ENCODE measurements at places on chromosomes 16 and 17. TPM values are rescaled to one million over a fixed set of nuclear protein-coding genes. Genes with fewer than 3 reads are reported as not detected.
A peak's percentile ranks its signal among the peaks of the same experiment; 100 is the strongest.

DNA sequence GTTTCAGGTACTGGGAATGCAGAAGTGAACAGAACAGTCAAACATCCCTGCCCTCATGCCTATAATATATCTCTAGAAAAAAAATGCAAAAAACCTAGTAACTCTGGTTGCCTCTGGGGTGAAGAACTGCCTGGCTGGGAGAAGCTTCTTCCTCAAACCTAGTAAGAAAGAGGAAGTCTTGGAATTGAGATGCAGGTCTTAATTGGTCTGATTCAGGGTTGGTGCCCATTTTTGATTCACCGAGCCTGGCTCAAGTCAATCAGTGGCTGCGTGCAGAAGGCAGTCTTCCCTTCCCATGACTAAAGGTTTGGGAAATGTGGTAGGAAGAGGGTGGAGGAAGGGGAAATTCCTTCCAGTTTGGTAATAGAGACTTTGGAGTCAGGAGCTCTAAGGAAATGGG lies 22.4 kb downstream of the CDRT15 start:
- H3K27me3 ChIP-seq, result no peaks in the 10 kb centered on the region
- peaks cover 5% of the 10 kb centered on the region for H3K36me3 ChIP-seq
- DNase-seq, result no peak

GRCh38 chr17:15952048-15952532 lies 7.2 kb downstream of the ADORA2B start:
- H3K27ac ChIP-seq, result no peak overlapping the region
- H3K27me3 ChIP-seq, result no peaks in the 10 kb centered on the region
- no peaks in the 10 kb centered on the region for H3K36me3 ChIP-seq
- DNase-seq, result no peak
- H3K4me3 ChIP-seq, result no peak overlapping the region
- H3K4me1 ChIP-seq, result peaks cover 13% of the 10 kb centered on the region

- no peak for DNase-seq
- H3K27ac ChIP-seq, result no peak overlapping the region
- H3K36me3 ChIP-seq, result peaks cover 95% of the 10 kb centered on the region
- no peaks in the 10 kb centered on the region for H3K4me1 ChIP-seq
Observed at GRCh38 chr16:84088695-84089395, 27.9 kb downstream of the MBTPS1 start.

DNA sequence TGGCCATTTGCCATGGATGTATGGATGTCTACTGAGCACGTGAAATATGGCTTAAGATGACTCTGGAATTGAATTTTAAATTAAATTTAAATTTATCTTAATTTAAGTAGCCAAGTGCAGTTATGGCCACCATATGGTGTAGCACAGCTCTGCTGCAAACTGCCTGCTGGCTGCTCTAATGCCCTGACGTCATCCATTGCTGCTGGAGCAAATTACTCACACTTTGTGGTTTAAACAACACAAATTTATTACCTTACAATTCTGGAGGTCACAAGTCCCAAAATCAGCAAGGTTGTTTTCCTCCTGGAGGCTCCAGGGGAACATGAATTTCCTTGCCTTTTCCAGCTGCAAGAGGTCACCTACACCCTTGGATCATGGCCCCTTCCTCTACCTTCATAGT lies 679.3 kb upstream of the EEF2KMT start:
- no peaks in the 10 kb centered on the region for H3K4me1 ChIP-seq
- H3K27ac ChIP-seq, result no peak overlapping the region
- no peak for DNase-seq
- H3K27me3 ChIP-seq, result no peaks in the 10 kb centered on the region

GRCh38 chr17:80844418-80844990 lies 147.1 kb upstream of the CHMP6 start:
- H3K4me3 ChIP-seq, result no peak overlapping the region
- H3K4me1 ChIP-seq, result no peaks in the 10 kb centered on the region
- DNase-seq, result peak; percentile 37
- H3K27ac ChIP-seq, result no peak overlapping the region

DNA sequence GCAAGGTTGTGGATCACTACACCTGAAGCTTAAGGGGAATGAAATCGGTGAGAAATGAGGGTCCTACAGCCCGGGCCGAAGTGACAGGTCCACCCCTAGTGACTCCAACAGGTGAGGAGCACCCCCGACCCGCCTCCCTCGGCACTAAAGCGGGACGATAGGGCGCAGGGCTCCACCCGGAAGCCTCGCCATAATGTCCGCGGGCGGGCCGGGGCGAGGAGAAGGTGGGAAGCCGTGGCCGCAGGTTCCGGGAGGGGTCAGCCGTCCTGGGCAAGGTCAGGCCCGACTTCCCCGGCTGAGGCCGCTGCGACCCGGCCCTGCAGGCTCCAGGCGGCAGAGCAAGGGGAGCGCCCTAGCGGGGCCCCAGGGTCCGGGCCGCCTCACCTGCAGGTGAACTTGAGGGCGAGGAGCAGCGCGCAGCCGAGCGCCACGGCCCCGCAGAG lies 543 bp downstream of the TXNDC11 start:
- no peaks in the 10 kb centered on the region for H3K27me3 ChIP-seq
- peaks cover 18% of the 10 kb centered on the region for H3K36me3 ChIP-seq
- H3K4me1 ChIP-seq, result peaks cover 46% of the 10 kb centered on the region

DNA sequence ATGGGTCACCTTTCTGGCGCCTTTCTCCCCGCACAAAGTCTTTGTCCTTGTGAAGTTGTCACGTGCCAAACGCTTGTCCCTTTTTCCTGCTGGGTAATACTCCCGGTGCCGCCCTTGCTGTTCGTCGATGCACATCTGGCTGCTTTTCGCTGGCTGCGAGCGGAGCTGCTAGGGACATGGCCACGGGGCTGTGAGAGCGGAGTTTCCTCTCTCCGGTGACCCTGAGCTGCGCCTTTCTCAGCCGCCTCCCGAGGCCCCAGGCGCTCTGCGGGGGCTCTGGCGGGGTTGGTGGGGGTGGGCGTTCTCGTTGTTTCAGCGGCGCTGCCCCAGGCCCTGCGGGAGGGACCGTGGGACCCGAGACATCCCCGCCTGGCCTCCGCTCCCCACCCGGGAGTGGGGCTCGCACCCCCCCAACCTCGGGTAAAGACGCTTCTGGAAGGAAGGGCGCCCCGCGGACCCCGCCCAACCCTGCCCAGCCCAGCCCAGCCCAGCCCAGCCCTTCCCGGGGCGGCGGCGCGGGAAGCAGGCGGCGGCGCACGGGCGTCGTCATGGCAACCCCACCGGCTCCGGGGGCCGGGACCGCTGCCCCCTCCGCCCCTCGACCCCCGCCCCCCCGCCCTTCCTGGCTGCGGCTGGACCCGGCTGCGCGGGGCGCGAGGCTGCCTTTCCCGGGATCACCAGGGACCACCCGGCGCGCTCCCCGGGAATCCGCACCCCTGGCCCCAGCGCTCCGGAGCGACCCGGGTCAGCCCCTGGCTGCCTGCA lies 12.3 kb downstream of the CHMP6 start:
- peaks cover 14% of the 10 kb centered on the region for H3K36me3 ChIP-seq
- H3K27ac ChIP-seq, result no peak overlapping the region
- H3K4me1 ChIP-seq, result peaks cover 21% of the 10 kb centered on the region
- peaks cover 34% of the 10 kb centered on the region for H3K27me3 ChIP-seq
- peak; percentile 47 for DNase-seq

DNA sequence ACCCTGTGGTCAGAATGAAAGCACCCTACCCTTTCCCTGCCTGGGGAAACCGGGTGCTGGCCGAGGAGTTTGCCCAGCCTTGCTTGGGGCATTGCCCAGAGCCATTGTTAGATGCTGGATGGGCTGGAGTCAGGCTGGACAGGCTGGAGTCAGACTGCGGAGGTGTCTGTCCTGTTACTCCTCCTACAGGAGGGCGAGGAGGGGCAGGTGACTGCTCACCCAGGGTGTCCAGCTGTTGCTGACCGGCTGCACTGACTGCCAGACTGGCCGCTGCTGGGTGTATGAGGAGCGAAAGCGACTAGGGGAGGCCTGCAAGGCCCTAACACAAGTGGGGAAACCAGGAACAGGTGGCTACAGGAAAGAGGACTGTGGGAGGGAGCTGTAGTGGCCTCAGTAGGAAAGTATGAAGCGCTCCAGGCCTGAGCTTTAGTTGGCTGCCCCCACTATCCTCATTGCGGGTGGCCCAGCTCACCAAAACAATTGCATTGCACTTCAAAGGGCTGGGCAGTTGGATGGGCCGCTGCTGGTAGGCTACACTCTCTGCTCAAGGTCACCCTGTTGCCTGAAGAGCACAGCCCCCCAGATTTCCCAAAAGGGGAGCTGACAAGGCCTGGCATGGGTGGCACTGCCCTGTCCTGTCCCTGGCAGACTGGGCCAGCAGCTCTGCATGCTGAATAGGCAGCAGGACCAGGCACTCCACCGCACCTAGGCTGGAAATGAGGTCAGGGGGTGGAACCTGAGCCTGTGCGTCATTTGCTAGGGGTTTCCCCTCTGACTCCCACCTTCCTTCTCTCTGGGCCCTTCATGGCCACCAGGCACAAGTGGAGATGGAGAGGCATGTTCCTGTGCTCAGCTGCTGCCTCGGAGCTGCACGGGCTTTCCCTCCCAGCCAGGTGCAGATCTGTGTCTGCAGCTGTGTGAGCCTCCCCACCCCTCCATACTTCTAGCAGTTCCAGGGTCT lies 18.4 kb downstream of the LDHD start:
- DNase-seq, result peak; percentile 62
- peaks cover 8% of the 10 kb centered on the region for H3K36me3 ChIP-seq
- peak overlapping the region; percentile 77 for H3K27ac ChIP-seq
- peaks cover 47% of the 10 kb centered on the region for H3K4me1 ChIP-seq
- H3K27me3 ChIP-seq, result no peaks in the 10 kb centered on the region

- no peaks in the 10 kb centered on the region for H3K27me3 ChIP-seq
- DNase-seq, result peak; percentile 89
- H3K4me1 ChIP-seq, result peaks cover 50% of the 10 kb centered on the region
- H3K36me3 ChIP-seq, result peaks cover 15% of the 10 kb centered on the region
- H3K27ac ChIP-seq, result peak within 1 kb of the TSS; percentile 41
Observed at GRCh38 chr16:2147981-2148671, at the start of gene RAB26. Gene RAB26, plus strand, starts transcription at chr16:2148625. Its CDS starts 159 bp downstream, at chr16:2148784.

DNA sequence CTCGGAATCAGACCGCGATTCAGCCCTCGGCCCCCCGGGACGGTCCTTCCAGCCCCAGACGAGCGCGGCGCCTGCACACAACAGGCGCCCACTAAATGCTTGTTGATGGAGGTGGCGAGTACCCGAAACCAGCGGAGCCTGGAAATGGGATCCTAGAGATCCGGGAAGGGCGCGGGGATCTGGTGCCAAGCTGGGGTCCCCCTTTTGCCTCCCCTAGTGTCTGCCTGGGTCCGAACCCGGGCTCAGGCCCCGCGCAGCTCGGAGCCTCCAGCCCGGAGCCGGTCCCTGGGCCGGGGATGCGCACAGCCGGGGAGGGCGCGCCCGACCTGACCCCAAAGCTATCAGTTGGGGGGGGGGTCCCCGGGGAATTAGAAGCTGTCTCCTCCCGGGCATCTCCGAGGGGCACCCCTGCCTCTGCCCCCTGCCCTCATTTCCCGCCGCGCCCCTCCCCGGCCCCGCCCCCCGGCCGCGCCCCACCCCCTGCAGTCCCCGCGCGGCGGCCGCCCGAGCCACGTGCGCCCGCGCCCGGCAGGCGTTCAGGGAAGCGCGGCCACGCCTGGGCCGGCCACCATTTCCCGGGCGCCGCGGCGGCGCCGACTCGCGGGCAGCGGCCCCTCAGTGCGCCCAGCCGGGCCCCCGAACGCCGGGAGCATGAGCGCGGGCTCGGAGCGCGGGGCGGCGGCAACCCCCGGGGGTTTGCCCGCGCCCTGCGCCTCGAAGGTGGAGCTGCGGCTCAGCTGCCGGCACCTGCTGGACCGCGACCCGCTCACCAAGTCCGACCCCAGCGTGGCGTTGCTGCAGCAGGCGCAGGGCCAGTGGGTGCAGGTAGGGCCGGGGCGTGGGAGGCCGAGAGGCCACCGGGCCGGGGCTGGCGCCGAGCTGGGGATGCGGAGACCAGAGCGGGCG lies at the start of gene CPNE7:
Gene CPNE7, plus strand, starts transcription at position 512 of the 906 bp plus-strand sequence. Its CDS starts 140 bp downstream, at position 652.
- H3K4me1 ChIP-seq, result peaks cover 13% of the 10 kb centered on the region
- no peak within 1 kb of the TSS for H3K27ac ChIP-seq
- no peaks in the 10 kb centered on the region for H3K36me3 ChIP-seq
- no peak for DNase-seq

DNA sequence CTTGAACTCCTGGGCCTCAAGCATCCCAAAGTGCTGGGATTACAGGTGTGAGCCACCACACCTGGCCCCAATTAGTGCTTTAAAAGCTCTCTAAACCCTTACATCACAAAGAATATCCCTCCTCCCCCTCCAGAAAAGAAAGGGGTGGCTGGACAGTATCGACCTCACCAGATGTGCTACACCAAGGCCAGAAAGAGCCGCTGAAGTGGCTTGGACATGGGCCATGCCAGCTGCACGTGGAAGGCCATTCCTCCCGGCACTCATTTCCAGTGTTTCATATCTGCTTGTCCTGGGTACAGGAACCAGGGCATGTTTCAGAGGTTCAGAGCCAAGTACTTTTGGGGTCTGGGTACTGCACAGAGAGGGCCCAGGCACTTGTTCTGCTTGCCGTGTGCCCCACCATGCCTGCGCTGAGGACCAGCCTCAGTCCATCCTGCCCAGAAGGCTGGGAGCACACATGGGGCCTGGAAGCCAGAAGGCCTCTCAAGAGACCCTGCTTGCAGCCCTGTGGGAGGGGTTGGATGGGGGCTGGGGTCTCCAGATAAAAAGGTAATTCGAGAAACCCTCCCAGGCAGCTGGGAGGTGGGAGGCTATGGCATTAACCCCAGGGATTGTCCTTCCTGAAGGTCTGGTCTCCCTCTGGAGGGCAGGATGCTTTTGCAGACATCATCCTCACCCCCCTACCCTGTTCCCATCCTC lies 3.5 kb upstream of the SRRM2 start:
- DNase-seq, result peak; percentile 28
- H3K4me1 ChIP-seq, result peaks cover 7% of the 10 kb centered on the region
- H3K4me3 ChIP-seq, result no peak overlapping the region
- H3K36me3 ChIP-seq, result no peaks in the 10 kb centered on the region
- H3K27me3 ChIP-seq, result no peaks in the 10 kb centered on the region

DNA sequence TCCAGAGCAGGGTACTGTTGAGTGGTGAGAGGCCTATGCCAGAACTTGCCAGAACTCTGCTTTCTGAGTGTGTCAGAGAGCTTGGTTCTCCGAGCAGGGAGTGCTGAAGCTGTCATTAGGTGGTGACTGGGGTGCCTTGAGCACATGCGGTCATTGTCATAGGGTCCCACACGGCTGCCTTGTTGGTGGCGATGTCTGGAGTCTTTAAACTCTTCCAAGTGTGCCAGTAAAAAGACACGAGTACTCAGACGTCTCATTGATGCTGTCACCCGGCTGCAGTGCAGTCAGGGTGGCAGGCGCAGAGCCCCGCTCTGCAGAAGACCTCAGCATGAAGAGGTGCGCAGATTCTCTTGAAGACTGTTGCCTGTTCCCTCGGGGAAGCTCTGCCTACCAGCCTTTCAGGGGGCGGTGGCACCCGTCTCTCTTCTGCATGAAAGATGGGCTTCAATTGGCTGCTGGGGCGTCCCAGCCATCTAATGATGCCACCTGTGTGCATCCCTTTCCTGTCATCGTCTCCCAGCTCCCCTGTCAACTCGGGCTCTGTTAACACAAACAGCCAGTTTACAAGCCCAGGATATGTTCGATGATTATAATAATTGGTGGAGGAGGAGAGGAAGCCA lies 58.3 kb downstream of the NKD1 start:
- peaks cover 32% of the 10 kb centered on the region for H3K4me1 ChIP-seq
- no peaks in the 10 kb centered on the region for H3K27me3 ChIP-seq
- H3K27ac ChIP-seq, result no peak overlapping the region

The ULK2 gene
- total RNA-seq, result 20.1 TPM

The CD7 gene
- total RNA-seq, result 7.1 TPM

The KRTAP16-1 gene
- total RNA-seq, result not detected

The PROCA1 gene
- total RNA-seq, result 4.4 TPM

The HOXB7 gene
- total RNA-seq, result 2.4 TPM

The CTRB2 gene
- total RNA-seq, result 0.44 TPM
